ENCODE measurements at places on chromosomes 6 and 20.

- no peak for DNase-seq
These were observed 8.0 kb upstream of the PMEPA1 start for GRCh38 chr20:57717797-57718196.

DNA sequence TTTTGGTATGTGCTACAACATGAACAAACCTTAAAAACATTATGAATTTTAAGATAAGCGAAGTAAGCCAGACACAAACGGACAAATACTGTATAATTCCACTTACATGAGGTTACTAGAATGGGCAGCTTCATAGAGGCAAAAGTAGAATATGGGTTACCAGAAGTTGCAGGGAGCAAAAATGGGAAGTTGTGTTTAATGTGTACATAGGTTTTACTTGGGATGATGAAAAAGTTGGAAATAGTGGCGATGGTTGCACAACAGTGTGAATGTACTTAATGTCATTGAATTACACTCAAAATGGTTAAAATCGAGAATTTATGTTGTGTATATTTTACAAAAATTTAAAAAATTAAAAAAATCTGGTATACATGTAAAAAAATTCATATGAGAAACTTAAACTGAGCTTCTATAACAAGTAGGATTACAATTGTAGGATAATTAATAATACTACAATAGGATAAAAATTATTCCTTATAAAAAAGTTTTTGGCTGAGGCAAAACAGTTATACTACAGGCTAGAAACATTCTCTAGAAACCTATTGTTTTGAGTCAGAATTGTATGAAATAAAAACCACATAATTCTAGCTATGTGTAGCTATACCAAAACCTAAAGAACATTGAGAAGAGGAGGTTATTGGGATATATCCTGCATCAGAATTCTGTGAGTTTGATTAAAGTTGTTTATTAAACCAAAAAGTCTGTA is 24.8 kb upstream of the DYNLRB1 start:
- DNase-seq = no peak

- no peak for DNase-seq
These were observed 118.0 kb upstream of the PRND start for GRCh38 chr20:4603724-4604123.

DNA sequence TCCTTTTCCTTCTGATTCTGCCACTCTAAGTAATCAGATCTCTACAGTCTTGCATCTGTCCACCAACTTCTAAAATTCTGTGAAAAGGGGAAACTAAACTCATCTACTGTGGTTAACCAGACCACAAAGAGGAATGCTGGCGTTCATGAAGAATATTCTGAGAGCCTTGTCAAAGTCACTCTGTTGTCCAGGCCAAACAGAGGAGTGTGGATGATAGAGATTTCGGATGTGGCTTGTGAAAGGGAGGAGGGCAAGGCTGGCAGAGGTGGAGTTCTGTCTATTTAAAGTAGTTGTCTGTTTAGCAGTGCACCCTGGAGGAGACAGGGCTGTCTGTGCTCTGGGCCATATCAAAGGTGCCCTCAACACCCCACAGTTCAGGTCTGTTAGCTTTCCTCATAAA is 33.9 kb downstream of the CCN2 start:
- DNase-seq = no peak

GRCh38 chr6:88458662-88459061 is 292.5 kb upstream of the CNR1 start:
- DNase-seq = no peak

DNA sequence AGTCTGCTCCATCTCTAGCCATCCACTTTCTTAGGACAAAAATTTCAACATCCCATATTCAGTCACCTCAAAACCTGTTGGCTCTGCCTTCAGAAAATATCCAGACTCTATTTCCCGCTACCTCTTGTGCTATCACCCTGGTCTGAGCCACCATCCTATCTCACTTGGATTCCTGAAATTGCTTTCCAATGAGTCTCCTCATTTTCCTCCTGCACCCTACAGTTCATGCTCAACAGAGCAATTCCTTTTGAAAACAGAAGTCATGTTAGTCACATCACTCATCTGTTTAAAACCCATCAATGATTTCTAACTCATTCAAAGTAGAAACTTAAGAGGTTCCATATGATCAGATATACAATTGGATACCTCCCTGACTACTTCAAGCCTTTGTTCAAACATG is 229.9 kb downstream of the ADGRG6 start:
- DNase-seq = no peak

DNA sequence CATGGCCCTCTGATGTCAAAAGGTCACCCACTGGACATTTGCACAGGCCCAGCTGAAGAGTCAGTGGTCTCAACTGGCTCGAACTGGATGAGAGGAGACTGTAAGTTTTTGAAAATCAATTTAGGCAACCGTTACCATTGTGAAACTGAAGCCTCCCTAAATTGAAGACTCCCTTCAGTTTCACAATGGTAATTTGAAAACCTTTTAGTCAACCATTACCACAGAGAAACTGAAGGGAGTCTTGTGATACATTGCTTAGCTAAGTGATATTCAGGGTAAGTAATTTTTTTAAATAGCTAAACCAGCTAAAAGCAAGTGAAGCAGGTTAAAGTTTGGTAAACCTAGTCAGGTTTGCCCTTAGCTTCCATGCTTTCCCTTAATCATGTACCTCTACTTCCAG is 197.3 kb upstream of the NT5E start:
- no peak for DNase-seq

- DNase-seq = no peak
These were observed 575.8 kb upstream of the ADGRB3 start for GRCh38 chr6:68059261-68059660.

GRCh38 chr6:106745824-106746582 is 116.6 kb downstream of the QRSL1 start:
- no peak for DNase-seq

DNA sequence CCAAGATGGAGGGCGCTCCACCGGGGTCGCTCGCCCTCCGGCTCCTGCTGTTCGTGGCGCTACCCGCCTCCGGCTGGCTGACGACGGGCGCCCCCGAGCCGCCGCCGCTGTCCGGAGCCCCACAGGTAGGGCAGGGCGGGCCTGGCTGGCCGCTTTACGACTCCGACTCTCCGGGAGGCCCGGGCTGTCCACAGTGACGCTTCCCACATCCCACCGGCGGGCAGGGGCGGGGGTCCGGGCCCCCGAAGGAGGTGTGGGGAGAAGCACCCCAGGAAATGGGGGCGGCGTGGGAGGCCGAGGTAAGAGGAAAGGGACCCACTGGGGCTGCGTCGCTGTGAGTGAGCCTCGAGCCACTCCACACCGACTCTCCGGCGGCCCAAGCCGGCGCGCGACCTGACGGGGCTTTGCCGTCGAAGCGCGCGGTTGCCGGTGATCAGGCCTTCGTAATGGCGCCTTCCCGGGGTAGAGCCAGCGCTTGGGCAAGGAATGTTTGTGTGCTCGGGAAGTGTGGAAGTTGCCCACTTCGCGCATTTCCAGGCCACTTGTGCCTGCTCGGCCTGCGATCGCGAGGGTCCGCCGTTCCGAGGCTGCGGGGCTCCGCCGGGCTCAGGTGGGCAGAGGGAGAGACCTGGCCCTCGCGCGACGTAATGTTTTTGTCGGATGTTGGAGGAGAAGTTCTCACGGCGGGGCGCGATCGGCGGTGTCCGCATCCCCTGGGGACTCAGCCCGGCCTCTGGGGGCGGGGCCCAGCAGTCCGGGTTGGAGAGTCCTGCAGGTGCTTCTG is 427 bp downstream of the GINM1 start:
- peak; percentile 37 for DNase-seq

DNA sequence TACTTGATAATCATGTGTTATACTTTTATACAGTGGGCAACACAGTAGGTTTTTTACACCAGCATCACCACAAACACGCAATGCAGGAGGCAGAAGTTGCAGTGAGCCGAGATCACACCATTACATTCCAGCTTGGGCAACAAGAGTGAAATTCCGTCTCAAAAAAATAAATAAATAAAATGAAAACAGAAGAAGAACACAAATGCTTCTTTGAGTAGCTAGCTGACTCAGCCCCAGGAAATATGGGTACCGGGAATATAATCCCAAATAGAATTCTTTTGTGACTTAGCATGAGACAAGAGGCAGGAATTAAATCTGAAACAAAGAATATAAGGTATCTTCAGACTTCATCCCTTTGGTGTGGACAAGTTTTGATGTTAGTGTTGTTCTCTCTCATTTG is 164.2 kb upstream of the ATXN1 start:
- DNase-seq = no peak

DNA sequence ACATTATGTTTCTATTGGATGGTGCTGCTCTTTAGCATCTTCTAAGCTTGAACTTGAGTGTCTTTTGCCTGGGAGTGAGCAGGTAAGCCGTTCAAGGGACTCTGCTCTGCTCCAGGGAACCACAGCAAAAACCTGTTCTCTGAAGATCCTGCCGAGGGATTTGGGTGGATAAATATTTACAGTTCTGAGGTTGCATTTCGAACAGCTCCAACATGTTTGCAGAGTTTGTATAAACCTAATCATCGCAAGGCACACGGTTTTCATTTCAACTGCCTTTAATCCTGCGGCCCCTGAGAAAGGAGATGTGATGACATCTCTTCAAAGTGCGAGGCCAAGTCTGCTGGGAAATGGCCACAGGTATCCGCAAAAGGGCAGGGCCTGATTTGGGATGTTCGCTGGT is 293.4 kb downstream of the TFAP2C start:
- DNase-seq = no peak

DNA sequence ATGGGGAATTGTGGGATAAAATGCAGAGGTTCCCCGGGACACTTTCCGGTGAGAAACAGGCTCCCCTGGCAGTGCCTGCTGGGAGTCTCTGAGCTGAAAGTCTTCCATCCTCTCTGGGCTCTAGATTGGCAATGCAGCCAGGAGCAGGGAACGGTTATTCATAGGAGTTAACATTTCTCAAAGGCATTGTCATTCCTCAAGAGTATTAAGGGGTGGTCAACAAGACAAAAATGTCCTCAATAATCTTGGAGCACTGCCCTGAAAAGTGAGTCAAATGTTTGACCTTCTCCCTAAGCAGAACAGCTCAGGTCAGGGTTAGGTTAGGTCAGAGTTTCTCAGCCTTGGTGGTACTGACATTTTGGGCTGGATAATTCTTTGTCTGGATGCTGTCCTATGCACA is 13.2 kb downstream of the BPIFB1 start:
- DNase-seq = no peak

DNA sequence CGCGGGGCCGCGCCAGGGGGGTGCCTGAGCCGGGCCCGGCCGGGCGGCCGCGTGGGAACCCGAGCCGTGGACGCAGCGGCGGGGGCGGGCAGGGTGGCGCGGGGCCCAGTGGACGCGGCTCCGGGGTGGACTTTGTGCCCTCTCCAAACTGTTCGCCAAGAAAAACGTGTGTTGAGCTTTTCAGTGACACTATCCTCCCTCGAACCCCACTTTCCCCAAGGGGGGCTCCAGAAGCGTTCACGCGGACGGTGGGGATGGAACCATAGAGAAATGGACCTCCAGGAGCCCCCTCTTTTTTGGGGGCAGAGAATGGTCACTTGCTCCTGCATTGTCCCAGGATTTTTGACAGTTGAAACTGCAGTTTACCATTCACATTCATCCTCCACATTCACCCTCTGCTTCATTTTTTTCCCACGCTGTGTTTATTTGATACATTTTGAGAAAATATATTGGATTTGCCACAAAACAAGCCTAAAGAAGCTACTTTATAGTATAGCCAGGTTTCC is 2.9 kb upstream of the HIVEP1 start:
- no peak for DNase-seq

DNA sequence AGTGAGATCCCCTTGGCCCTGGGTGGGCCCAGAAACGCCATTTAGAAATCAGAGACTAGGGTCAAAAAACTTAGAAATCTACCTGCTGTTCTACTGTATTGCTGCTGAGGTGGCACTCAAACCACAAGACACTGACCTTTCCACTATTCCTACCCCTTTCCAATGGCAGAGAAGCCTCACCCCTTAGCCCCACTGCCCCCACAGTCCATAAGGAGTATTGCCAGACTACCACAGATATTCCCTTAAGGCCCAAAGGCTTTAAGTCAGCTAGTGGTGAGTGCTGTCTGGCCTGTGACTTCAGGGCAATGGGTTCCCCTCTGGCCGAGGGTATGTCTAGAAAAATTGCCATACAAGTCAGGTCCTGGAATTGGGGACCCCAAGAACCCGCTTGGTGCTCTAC is 656.1 kb downstream of the COL12A1 start:
- no peak for DNase-seq

DNA sequence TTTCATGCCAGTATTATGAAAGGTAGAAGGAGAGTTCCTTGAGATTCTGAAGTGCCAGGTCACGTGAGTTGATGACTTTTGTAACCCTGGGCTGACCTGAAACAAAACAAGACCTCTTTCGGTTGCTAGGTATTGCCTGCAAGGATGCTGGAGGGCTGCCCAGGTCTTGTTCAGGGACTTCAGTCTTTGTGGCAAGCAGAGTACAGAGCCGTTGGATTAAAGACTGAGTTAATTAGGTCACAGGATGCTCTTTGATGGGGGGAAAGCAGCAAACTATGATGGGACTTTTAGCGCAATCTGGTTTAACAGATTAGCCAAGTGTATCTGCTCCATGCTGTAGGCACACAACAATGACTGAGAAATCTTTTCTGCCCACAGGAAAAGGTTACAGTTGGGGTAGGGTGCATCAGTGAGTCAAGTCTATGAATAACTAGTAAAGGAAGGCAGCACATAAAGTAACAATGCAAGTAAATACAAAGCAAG is 12.8 kb upstream of the ELOVL5 start:
- DNase-seq = no peak

DNA sequence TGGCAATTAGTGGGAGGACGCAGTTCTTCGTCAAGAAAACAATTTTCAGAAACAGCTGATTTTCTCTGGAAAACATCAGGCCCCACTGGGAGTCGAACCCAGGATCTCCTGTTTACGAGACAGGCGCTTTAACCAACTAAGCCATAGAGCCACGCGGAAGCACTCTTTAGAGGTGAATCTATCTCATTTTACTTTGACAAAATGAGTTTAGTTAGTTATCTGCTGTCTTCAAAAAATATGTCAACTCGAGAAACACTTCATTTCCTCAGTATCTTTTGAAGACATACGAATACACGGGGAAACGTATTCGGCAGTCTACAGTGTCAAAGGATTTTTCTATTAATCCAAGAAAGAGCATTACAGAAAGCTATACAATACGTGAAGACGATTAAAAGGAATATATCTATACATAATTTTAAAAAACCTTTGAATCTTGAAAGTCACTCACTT is 26.7 kb downstream of the GPX6 start:
- no peak for DNase-seq

- DNase-seq = no peak
These were observed 72.3 kb downstream of the RNGTT start for GRCh38 chr6:88890860-88891845.

DNA sequence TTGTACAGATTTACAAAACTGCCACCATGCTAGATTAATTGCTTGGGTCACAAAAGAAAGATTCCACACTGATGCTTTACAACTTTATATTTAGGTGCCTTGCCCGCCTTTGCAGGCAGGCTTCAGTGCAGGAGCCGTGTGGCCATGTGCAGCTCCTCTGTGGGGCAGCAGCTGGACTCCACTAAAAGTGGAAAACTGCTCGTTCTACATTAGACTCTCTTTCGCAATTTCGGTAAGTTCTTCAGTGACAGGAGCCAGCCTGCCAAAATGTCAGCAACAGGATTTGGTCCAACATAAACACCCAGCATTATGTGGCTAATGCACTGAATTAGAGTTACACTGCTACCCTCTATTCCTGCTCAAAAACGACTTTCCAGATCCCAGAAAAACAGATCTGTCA is 174.4 kb upstream of the KCNK16 start:
- DNase-seq = no peak

Measured in HuH-7.5 (cell line).